Hippocampal formation (tissue), 2 donors: ENCODE measurements at places on chromosomes 4 and X.

DNA sequence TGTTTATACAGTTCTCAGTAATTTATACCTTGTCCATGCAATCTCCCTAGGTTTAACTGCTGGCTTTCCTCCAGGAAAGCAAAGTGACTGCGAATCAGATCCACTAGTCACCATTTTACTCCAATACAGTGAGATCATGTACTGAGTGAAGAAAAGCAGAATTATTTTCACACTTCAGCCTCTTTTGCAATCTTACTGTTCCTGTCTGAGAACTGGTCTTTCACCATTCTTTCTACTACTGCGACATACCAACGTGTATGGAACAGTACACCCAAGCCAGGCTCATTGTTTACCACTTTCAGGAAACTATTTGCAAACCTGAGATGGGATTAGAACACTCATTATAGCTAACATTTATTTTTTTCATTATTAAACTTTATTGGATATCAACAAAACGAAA is 8.0 kb upstream of the MSL3 start:
- no peak for DNase-seq

- DNase-seq, result no peak
Measured at GRCh38 chrX:46553935-46554334, 8.7 kb upstream of the ZNF674 start.

- no peak for DNase-seq
Measured at GRCh38 chr4:185955826-185956543, 113.0 kb upstream of the TLR3 start.

- DNase-seq, result no peak
Measured at GRCh38 chrX:10797466-10797865, 177.1 kb upstream of the MID1 start.

DNA sequence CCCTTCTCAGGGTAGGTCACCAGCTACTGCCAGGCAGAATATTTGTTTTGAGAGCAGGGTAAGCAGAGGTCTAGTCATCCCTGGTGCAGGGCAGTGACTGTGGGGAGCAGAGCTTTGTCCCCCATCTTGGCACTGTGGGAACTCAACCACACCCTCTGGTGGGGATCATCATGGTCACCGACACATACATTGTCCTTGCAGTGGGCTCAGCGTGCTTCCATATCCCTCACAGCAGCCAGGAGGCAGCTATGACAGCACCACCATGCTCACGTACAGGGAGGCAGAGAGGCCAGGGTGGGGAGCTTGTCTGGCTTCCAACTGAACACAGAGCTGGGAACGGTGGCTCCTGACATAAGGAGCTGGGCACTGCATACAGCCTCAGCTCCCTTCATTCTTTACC is 102.3 kb downstream of the ENPP6 start:
- DNase-seq, result no peak

- no peak for DNase-seq
Measured at GRCh38 chrX:97026406-97026805, 142.7 kb downstream of the RPA4 start.

DNA sequence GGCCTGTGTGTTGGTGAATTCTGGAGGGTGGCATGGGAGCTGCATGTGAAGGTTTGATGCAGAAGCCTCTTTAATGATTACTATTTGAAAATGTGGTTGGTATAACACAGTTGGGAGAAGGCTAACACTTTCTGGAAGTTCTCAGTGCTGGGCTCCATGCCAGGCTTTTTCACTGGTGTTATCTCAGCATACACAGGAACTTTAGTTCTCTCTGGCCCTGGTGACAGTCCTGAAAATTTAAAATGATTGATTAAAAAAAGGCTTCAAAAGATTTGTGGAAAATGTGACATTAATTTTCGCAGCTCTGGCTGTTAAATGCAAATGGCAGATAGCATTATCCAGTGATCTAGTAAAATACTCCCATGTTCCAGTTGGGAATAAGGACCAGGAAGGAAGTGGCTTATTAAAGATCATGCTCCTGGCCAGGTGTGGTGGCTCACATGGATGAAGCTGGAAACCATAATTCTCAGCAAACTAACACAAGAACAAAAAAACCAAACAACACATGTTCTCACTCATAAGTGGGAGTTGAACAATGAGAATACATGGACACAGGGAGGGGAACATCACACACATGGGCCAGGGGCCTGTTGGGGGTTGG is 36.6 kb downstream of the DIPK2B start:
- peak; percentile 6 for DNase-seq

DNA sequence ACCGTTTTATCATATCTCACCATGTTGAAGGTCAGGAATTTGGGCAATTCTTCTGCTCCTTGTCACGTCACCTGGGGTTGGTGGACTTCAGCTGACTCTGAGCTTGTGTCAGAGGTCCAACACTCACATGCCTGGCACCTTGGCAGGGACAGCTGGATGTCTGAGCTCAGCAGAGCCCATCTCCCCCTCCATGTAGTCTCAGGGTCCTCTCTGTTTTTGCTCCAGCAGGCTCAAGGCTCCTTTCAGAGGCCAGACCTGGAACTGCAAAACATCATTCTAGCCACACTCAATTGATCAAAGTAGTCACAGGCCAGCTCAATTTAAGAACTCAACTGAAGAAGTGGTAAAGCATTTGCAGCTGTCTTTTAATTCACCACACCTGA is 45.4 kb downstream of the EDNRA start:
- DNase-seq, result no peak
